ENCODE measurements at places on chromosomes 1 and 21. TPM values are rescaled to one million over a fixed set of nuclear protein-coding genes. Genes with fewer than 3 reads are reported as not detected.

GRCh38 chr1:97461782-97462181 lies 459.1 kb downstream of the DPYD start:
- DNase-seq: no peak

- DNase-seq: peak; percentile 11
These were observed 57.8 kb downstream of the EDARADD start for GRCh38 chr1:236451796-236452373.

ALG6 gene
- total RNA-seq: 8.7 TPM

EBNA1BP2 gene
- total RNA-seq: 91.5 TPM

- peak; percentile 17 for DNase-seq
These were observed 21.1 kb downstream of the MEGF6 start for GRCh38 chr1:3590139-3590763.

- no peak for DNase-seq
These were observed 7.1 kb downstream of the CHRNB2 start for GRCh38 chr1:154574716-154575115.

DNA sequence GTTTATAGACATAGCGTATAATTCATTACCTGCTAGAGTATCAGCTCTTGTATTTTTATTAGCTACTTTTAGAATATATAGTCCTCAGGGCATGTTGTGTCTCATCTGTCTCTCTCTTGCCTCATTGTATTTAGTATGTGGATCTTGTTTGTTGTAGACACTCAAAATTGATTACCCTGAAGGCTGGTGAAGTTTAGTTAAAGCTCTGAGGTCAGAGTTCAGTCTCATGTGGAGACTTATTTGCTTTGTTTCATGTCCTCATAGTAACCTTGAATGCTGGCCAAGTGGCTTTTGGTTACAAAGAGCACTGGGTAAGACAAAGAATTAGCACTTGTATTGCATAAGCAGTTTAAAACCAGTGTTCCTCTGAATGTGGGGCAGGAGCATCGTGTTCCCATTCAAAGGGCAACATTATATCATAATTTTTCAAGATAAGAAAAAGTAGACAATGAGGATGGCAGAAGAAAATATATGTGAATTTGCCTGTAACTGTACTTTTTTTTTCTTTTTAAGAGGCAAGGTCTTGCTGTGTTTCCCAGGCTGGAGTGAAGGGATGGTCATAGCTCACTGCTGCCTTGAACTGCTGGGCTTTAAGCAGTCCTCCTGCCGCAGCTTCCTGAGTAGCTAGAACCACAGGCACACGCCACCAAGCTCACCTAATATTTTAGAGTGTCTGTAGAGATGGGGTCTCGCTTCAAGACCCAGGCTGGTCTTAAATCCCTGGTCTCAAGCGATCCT lies 17.4 kb downstream of the CNST start:
- peak; percentile 68 for DNase-seq

- no peak for DNase-seq
These were observed 14.1 kb downstream of the ALPL start for GRCh38 chr1:21523297-21523813.

GRCh38 chr1:15940110-15941043 lies 35.5 kb downstream of the ZBTB17 start:
- no peak for DNase-seq

Data from fibroblast of villous mesenchyme (primary cell).